ENCODE measurements at places on chromosomes 13 and 19. TPM values are rescaled to one million over a fixed set of nuclear protein-coding genes. Genes with fewer than 3 reads are reported as not detected.
A peak's percentile ranks its signal among the peaks of the same experiment; 100 is the strongest.

WDR62 gene
- total RNA-seq: 3.0 TPM

GRCh38 chr13:77026861-77027621 lies at the start of gene FBXL3:
Gene FBXL3, minus strand, starts transcription at chr13:77027159. Its CDS starts 5,299 bp downstream, at chr13:77021860.
- peak; percentile 68 for DNase-seq

DNA sequence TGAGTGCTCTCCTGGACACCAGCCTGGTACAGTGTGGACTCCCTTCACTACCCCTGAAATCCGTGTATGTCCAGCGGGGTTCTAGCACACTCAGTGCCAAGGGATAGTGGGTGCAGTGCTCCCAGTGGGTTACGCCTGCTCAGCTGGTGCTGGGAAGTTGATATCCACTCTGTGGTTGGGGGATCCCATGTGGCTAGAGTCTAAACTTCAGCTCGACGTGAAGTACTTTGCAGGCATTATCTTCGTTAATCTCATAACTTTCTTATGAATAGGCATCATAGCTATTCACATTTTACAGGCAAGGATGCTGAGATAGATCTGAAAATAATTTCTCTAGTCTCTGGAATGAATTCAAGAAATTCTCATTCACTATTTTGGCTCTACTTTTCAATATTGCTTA lies 433.2 kb upstream of the HTR2A start:
- DNase-seq: no peak

GRCh38 chr19:58545286-58546018 lies 1.6 kb downstream of the TRIM28 start:
- no peak for DNase-seq

DNA sequence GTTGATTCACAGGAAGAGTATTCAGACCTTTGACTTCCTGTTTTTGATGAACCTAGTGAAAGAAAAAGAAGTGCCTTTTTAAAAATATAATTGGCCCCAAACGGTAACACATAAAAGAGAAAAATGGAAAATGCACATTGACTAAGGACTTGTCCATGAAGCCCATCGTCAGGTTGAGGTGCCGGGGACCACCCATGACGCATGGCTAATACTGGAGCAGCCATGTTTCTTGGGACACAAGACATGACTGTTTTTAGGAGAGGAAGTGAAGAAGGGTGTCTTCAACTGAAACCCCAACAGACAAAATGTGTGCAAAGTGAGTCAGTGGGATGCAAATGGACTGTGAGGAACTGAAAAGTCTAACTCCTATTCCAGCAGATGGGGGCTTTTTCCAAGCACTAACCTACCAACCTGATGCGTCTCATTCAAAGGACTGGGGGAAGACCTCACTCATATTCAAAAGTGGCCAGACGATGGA lies 459.4 kb downstream of the FOXO1 start:
- no peak for DNase-seq

Measured in renal cortical epithelial cell (primary cell).